ENCODE measurements at places on chromosomes 11 and 22.

GRCh38 chr22:44425694-44426045 lies 72.4 kb downstream of the RTL6 start:
- DNase-seq, result no peak

DNA sequence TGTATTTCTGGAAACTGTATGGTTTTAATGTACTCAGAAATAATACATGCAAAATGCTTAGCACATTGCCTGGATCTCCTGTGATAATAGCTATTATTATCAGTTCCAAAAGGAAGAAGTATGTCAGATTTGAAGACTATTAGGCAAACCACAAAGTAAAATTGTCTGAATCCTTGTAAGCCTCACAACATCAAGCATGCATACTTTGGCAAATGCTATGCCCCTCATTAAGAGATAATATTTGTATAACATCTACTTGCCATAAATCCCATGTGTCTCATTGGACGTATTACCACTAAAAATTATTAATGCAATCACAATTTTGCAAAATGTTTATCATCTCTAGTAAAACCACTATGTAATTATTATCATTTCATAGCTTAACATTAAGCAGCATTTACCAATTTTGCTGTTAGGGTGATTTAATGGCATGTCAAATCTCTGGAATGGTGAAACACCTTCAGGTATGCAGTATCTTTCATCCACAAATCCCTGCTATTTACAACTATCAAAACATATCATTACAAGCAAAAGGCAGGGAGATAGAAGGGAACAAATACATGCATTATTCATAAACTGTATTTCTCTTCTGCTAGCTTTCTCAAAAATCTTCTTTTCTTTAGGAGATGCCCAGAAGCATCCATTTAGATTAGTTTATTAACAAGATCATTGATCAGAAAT lies 974.6 kb upstream of the RAG2 start:
- no peak for DNase-seq

- no peak for DNase-seq
Observed at GRCh38 chr11:73194034-73194507, 24.0 kb upstream of the P2RY2 start.

DNA sequence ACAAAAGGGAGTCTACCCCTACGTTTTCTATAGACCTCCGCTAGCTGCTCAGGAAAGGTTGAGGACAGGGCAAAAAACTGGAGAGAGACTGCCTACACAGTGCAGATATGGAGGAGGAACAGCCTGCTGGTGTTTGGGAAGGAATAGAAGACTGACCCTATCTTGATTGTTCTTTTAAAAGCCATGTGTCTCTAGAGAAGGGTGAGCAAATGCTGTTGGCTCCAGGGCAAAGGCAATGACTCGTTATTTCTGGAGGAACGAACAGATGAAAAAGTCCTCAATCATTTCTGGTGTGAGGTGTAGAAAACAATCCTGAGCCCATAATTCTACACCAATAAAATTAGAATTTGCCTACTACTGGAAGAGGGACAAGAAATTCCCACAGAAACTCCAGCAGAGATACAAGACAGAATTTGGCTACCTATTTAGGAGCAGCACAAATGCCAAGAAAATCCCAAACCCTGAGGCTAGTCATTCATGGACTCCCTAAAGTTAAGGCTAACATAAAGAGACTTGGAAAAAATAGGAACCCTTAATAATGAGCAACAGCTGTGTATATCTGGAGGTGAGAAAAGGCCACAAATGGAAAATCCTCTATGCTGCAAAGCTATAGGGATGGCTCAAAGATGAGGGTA lies 1206.3 kb upstream of the CNTN5 start:
- DNase-seq, result no peak

DNA sequence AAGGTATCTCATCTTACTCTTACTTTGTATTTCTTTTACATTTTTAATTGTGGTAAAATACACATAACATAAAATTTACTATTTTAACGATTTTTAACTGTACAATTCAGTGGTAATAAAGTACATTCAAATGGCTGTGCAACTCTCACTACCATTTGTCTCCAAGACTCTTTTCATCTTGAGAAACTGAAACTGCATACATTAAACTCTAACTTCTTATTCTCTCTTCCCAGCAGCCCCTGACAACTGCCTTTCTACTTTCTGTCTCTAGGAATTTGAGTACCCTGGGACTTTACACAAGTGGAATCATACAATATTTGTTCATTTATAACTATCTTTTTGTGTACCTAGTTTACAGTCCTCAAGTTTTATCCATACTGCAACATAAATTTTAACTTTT lies 725.8 kb upstream of the KIRREL3 start:
- DNase-seq, result no peak

DNA sequence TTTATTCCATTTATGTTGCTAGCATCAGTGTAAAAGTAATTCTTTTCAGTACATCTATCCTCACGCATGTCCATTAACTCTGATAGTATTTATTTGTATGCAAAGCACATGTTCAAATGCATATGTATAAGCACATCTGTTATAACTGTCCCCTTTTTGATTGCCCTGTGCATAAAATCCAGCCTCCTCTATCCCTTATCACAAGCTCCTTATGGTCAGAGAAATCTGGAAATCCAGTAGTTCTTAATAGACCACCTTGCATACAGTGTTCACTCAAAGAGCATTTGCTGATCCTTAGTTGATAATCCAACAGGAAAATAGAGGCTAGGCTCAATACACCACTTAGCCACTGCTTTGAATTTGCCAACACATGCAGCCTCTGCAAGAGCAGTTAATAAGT lies 443.5 kb downstream of the AASDHPPT start:
- DNase-seq, result no peak

GRCh38 chr11:68257477-68258362 lies 14.1 kb downstream of the C11orf24 start:
- DNase-seq, result peak; percentile 96

DNA sequence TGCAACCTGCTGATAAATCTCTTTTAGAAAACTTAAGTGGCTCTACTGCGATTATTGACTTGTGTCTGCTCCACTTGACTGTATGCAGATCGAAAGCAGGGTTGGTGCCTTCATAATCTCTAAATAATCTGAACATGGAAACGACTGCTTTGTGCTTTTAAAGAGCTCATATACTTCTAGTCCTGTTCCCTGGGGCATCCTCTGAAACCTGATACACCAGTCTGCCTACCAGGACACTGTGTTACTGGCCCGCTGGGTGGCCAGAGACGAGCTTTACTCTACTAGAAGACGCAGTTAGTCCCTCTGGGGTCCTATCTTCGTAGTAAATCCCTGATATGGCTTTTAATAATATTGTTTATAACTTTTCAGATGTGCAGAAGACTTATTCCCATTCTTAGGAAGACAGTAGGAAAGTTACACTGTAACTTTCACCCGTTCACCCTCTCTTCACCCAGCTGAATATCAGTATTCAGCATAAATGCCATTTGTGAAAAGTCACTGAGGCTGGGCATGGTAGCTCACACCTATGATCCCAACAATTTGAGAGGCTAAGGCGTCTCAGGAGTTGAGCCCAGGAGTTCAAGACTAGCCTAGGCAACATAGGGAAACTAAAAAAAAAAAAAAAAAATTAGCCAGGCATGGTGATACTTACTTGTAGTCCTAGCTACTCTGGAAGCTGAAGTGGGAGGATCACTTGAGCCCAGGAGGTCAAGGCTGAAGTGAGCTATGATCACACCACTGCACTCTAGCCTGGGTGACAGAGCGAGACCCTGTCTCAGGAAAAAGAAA lies 9.0 kb upstream of the HTR3B start:
- no peak for DNase-seq

GRCh38 chr11:8060801-8061554 lies 20.0 kb upstream of the TUB start:
- no peak for DNase-seq

DNA sequence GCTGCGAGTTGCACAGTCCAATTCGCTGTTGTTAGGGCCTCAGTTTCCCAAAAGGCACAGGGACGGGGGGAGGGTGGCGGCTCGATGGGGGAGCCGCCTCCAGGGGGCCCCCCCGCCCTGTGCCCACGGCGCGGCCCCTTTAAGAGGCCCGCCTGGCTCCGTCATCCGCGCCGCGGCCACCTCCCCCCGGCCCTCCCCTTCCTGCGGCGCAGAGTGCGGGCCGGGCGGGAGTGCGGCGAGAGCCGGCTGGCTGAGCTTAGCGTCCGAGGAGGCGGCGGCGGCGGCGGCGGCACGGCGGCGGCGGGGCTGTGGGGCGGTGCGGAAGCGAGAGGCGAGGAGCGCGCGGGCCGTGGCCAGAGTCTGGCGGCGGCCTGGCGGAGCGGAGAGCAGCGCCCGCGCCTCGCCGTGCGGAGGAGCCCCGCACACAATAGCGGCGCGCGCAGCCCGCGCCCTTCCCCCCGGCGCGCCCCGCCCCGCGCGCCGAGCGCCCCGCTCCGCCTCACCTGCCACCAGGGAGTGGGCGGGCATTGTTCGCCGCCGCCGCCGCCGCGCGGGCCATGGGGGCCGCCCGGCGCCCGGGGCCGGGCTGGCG lies at the start of gene BCR:
Gene BCR (plus strand): TSS at position 209 of the 592 bp plus-strand sequence. CDS start 452 bp downstream, outside the sequence.
- DNase-seq, result peak; percentile 83

GRCh38 chr22:21672107-21672629 lies 6.4 kb downstream of the PPIL2 start:
- no peak for DNase-seq

DNA sequence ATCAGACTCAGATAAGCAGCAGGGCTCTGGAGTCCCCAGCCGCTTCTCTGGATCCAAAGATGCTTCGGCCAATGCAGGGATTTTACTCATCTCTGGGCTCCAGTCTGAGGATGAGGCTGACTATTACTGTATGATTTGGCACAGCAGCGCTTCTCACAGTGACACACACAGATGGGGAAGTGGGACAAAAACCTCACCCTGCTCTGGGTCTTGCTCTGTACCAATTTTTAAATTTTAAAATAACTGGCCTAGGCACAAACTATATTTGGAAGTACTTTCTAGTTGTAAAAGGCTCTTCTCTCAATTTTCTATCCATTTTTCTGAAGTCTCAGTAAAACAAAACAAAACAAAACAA lies 131.7 kb downstream of the VPREB1 start:
- no peak for DNase-seq

DNA sequence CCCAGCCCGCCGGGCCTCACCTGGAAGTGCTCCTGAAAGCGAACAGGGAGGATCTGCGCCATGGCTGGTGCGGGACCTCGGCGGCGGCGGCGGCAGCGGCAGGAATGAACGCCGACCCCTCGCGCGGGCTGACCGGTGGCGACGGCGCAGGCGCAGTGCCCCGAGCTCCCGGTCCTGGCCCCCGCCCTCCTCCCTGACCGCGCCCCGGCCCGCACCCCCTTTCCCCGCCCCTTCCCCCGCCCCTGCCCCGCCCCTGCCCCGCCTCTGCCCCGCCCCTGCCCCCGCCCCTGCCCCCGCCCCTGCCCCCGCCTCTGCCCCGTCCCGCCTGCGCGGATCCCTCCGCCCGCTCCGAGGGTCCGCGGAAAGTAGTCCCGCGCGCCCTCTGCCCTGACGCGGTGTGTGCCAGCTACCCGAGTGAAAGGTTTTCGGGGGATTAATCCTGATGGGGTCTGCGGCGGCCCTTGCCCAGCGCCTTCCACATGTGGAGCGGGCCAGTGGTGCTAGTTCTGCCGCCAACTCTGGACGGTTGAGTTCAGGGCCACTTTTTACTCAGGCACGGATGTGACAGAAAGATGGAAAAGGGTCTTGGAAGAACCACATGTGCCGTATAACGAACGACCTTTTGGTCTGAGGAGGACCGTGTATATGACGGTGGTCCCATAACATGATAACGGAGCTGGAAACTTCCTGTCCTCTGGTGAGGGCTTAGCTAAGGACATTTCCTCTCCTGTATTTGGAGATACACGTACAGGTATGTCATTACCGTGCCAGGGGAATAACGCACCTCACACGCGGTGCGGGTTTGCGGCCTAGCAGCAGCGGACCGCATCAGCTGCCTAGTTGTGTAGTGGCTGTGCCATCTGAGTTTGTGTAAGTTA lies at the start of gene CLTCL1:
Gene CLTCL1 (minus strand): TSS at position 140 of the 878 bp plus-strand sequence. CDS start 78 bp downstream, at position 62.
- peak; percentile 85 for DNase-seq

DNA sequence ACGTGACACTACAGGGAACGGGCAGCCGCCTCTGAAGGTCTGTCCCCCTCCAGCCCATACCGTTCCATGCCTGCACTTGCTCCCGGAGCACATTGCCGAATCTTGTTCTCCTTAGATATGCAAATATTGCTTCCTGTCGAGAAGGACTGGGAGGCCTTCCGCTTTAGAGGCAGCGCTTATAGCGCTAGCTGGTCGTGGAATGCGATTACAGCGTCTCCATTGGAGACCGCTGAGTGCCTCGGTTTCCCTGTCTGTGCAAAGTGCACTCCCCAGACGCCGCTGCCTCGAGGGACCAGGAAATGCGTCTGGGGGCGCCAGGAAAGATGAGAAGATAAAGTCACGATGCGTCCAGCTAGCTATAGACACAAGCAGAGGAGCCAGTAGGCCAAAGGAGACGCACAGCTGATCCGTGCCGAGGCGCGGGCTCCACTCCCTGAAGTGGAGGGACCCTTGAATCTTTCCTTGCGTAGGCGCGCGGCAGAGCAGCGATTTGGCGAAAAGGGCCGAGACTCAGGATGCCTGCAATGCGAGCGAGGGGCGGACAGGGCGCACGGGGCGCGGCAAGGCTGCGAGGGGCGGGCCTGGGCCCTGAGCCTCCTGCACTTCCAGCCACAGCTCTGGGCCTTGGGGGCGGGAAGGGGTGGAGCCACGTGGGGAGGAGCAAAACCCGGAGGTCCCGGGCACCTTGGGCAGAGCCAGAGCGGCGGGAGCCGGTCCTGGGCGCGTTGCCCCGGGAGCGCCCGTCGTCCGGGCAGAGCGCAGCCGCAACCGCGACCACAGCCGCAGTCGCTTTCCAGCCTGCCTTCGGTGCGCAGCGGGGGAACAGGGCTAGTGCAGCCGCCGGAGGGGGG lies at the start of gene RASSF10:
Gene RASSF10 (plus strand): TSS at position 692 of the 851 bp plus-strand sequence. CDS start 261 bp downstream, outside the sequence.
- DNase-seq, result peak; percentile 71

- no peak for DNase-seq
Observed at GRCh38 chr11:6755303-6755952, 16.3 kb downstream of the OR2AG2 start.

DNA sequence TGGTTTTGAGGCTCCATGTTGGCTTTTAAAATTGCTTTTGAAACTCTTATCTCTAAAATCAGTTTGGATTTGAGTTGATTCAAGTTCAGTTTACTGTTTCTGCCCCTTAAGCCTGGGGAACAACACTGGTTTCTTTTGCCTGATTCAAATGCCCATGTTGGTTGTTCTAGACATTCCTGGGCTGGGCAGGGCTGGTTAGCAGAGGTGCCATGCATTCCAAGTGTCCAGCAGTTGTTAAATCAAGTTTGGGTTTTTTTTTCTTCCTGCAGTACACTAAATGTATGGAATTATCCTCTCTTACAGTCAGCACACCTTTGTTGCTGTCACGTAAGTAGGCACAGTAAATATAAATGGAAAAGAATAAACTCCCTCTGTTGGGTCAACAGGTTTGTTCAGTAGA lies 67.2 kb upstream of the MTMR2 start:
- no peak for DNase-seq

DNA sequence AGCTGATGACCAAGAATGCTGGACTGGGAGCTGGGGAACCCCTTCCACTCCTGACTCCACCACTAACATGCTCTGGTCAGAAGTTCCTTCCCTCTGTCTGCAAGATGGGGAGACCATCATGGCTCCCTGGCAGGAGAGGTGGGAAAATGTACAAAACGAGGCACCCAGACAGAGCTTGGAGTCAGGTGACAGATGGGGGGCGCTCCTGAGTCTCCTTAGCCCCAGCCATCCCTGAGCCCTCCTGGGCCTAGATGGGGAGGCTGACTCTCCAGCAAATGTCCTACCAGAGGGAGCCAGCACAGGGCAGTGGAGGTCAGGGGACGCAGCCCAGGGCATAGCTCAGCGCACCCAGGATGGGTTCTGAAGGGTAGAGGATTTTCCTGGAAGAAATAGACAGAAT lies 20.0 kb downstream of the KCNJ4 start:
- no peak for DNase-seq

GRCh38 chr11:118088531-118088930 lies 1.8 kb upstream of the SMIM35 start:
- peak; percentile 58 for DNase-seq

GRCh38 chr22:39897841-39898240 lies 3.0 kb upstream of the GRAP2 start:
- DNase-seq, result no peak

- no peak for DNase-seq
Observed at GRCh38 chr11:95682552-95682951, 107.0 kb downstream of the FAM76B start.

Data from Peyer's patch (tissue), 4 donors.